ENCODE measurements at places on chromosomes 13 and 19. TPM values are rescaled to one million over a fixed set of nuclear protein-coding genes. Genes with fewer than 3 reads are reported as not detected.

Gene IL17D
- total RNA-seq, result not detected

- no peak for DNase-seq
Observed at GRCh38 chr13:83765796-83766195, 116.5 kb downstream of the SLITRK1 start.

DNA sequence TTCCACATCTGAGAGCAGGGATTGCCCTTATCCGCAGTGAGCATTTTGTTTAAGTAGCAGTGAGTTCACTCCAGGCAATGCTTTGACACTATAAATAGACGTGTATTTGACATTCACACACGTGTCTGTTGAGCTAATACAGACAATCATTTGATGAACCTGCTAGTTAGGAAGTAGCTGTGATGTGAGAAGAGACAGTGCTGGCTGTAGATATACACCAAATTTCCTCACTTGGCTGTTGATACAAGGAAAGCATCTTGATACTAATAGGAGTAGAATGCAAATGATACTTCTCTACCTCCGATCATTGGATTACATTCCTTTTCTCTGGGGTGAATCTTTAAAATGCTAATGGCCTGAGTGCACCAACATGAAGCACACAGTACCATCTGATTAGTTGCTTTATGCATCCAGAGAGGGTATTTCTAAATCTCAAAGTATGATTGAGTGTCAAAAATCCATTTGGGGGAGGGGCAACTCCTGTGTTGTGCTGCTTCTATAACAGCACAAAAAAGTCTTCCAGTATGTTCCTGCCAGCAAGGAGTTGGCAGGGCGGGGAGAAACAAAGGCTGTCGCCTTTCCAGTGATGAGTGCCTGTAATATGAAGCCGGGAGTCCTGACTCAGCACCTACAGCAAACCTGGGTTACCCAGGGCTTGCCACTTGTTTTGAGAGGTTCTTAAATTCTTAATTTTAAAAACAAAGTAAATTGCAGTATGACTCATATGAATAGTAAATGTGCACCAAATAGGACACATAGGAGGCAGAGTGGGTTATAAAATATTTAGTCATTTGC, 7.0 kb downstream of the CUL4A start:
- DNase-seq, result no peak

GRCh38 chr13:45474584-45475454, 10.1 kb downstream of the COG3 start:
- no peak for DNase-seq

GRCh38 chr13:95258619-95259194, 42.5 kb downstream of the ABCC4 start:
- no peak for DNase-seq

DNA sequence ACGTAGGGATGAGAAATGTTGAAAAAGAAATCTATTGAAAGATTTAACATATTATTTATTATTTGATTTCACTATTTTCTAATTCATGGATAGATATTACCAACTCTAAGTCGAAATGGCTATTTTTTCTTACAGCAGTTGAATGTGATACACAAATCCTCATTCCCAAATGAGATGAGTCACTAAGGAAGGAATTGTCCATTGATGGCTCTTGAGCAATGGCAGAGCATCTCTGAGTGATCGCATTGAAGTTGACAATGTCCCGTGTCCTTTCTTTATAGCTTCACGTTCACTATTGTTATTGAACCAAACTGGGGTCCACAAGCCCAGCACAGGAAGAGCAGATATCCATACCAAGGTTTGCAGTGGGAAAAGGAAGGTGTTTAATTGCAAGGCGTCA, 648.3 kb upstream of the SPRY2 start:
- no peak for DNase-seq

DNA sequence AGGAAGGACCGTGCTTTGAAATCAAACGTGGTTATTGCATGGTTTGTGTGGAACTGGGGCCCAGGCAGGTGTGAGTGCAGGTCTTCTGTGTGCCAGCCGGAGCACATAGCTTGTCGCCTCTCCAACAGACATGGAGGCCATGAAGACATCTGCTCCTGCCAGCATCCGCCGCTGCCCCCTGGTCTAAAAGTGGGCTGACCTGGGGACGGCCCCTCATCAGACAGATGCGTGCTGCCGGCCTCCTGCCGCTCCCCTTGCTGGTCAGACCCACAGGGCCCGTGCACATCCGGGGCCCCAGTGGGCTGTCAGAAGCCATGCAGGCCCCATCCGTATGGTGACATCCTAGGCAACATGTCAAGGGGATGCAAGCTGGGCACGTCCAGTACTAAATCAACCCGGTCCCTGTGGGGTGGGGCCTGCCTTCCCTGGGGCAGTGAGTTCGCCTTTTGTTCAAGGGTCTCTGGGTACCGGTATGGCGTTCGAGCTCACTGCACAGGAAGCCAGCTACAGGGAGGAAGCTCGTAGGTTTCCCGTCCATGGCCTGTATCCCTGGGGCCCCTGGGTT, 88.0 kb upstream of the MCF2L start:
- DNase-seq, result no peak

DNA sequence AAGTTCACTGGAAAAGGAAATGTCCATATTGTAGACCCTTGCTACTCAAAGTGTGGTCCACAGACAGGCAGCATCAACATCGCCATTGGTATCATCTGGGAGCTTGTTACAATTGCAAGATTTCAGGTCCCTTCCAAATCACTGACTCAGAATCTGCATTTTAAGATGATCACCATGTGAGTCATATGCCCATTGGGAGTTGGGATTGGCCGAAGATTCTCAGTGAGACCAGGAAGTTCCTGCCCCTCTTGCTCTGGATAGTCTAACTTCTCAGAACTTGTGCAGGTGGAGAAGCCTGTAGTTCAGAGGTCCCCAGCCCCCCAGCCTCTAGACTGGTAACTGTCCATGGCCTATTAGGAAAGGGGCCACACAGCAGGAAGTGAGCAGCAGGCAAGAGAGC, 48.9 kb upstream of the URAD start:
- no peak for DNase-seq

All from activated CD4-positive, alpha-beta T cell treated with anti-CD3 and anti-CD28 coated beads, Interleukin-2, amount 10 ng/mL, durations not matched to agents 24 days and 14 days (primary cell).